Naive thymus-derived CD4-positive, alpha-beta T cell (primary cell): ENCODE measurements at places on chromosomes 2 and 18. TPM values are rescaled to one million over a fixed set of nuclear protein-coding genes. Genes with fewer than 3 reads are reported as not detected.
A peak's percentile ranks its signal among the peaks of the same experiment; 100 is the strongest.

DNA sequence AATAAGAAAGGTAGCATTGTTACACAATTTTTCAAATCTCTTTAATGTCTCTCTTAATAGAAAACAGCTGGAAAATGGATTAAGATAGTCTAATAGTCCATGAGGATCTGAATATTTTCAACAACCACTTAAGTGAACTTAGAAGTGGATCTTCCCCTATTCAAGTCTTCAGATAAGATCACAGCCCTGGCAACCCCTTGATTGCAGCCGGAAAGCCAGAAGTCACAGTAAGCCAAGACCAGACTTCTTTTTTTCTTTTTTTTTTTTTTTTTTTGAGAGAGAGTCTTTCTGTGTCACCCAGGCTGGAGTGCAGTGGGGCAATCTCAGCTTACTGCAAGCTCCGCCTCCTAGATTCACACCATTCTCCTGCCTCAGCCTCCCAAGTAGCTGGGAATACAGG is 18.6 kb upstream of the ZC3H15 start:
- H3K36me3 ChIP-seq, result no peaks in the 10 kb centered on the region
- DNase-seq, result no peak
- no peak overlapping the region for H3K4me3 ChIP-seq
- H3K27ac ChIP-seq, result no peak overlapping the region
- no peaks in the 10 kb centered on the region for H3K4me1 ChIP-seq
- H3K27me3 ChIP-seq, result no peaks in the 10 kb centered on the region

GRCh38 chr2:51781691-51782090 is 749.8 kb upstream of the NRXN1 start:
- no peaks in the 10 kb centered on the region for H3K36me3 ChIP-seq
- H3K4me1 ChIP-seq, result no peaks in the 10 kb centered on the region
- DNase-seq, result no peak
- no peak overlapping the region for H3K4me3 ChIP-seq

DNA sequence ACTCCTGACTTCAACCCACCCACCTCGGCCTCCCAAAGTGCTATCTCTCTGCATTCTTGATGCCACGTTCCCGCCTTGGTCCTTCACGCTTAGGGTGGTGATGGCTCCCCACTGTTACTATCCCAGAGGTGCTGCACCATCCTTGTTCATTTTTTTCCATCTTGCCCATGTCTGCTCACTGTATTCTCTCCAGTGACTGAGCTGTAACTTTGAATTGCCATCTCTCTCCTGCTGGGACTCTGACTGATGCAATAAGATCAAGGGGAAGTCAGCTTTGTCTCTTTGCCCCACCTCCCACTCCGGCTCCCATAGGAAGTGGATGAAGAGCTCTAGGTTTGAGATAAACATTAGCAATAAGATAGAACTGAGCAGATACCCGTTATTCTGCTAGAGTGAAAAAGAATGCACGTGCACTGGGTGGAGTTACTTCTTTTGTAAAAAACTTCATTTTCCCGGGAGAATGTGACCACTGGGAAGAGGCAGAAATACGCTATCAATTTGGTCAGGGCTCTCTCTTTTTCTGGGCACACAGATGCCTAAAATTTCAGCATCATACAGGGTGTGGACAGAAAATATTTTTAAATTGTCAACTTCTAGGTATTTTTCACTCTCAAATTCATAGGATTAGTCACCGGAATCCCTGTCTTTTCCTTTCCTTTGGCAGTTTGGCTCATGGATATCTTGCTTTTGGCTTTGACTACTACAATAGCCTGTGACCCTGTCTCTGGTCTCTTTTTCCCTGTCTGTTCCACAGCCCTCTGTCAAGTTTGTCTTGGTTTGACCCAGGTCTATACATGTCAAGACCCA is 105.4 kb downstream of the POLR1A start:
- H3K27ac ChIP-seq, result no peak overlapping the region
- no peaks in the 10 kb centered on the region for H3K27me3 ChIP-seq
- H3K4me1 ChIP-seq, result peaks cover 44% of the 10 kb centered on the region

DNA sequence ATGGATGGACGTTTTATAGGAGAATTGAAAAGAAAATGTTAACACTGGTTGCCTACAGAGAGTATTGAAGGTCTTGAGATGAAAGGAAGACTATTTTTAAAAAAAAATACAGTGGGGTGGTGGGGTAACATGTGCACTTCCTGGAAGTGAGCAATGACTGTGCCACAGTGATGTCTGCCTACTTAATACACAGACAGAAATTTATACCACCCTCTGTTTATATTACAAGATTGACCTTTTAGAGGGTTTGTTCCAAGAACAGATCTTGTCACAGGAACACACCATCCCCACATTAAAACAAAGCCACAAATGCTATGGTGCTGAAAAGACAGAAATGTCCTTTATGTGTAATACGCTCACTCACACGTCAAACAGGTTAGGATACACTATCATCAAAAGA is 87.6 kb downstream of the THADA start:
- H3K27me3 ChIP-seq, result no peaks in the 10 kb centered on the region
- no peaks in the 10 kb centered on the region for H3K36me3 ChIP-seq
- no peak for DNase-seq

- no peak overlapping the region for H3K4me3 ChIP-seq
- no peaks in the 10 kb centered on the region for H3K36me3 ChIP-seq
- no peak overlapping the region for H3K27ac ChIP-seq
- no peak for DNase-seq
- no peaks in the 10 kb centered on the region for H3K4me1 ChIP-seq
These were observed 374.6 kb upstream of the LYPD1 start for GRCh38 chr2:133044556-133044955.

DNA sequence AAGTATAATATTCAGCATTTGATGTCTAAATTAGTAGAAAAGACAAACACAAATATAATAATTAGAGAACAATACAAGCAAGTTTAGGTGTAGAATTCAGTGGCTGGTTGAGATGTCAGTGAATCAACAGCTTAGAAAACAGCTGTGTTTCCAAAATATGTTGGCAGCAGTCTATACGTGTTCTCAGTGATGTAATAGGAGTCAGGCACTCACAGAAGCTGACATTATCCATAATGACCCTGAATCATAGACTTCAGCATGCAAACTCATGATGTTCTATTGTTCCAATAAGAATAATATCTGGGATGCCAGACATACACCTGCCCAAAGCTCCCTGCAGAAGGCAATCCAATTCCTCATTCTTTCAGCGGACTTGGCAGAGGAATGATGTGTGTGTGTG is 164.7 kb downstream of the SLC8A1 start:
- no peak overlapping the region for H3K27ac ChIP-seq
- H3K4me3 ChIP-seq, result no peak overlapping the region
- no peak for DNase-seq
- H3K4me1 ChIP-seq, result no peaks in the 10 kb centered on the region
- H3K36me3 ChIP-seq, result no peaks in the 10 kb centered on the region
- no peaks in the 10 kb centered on the region for H3K27me3 ChIP-seq

DNA sequence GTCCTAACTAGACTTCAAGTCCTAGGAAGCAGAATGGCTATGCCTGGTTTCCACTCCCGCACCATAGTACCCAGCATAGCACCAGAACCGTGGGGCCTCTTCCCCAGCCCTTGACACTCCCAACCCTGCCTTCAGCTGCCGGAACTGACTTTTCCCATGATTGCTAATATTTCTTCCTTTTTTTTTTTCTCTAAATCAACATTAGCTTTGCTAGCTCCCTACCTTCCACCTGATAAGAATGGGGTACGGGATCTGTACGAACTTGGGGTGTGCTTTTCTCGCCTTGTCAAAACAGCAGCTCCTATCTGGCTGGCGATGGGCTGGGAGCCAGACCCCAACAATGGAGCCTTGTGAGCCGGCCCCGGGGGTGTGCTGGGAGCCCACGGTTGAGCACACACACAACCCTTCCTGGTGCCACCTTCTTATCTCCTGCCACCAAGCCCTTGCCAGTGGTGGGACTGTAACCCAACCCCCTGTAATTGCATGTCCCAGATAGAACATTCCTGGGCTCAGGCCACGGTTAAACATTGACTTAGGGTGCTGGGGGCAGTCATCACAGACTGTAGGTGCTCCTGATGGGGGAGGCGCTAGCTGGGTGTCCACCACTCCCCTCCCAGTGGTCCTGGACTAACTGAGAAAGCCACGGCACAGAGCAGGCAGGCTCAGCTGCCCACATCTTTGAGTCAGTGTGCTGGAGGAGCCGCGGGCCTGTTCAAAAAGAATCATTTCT is 213.0 kb upstream of the HAAO start:
- no peaks in the 10 kb centered on the region for H3K27me3 ChIP-seq
- H3K27ac ChIP-seq, result no peak overlapping the region
- no peak for DNase-seq
- no peaks in the 10 kb centered on the region for H3K36me3 ChIP-seq
- H3K4me1 ChIP-seq, result peaks cover 2% of the 10 kb centered on the region
- no peak overlapping the region for H3K4me3 ChIP-seq

DNA sequence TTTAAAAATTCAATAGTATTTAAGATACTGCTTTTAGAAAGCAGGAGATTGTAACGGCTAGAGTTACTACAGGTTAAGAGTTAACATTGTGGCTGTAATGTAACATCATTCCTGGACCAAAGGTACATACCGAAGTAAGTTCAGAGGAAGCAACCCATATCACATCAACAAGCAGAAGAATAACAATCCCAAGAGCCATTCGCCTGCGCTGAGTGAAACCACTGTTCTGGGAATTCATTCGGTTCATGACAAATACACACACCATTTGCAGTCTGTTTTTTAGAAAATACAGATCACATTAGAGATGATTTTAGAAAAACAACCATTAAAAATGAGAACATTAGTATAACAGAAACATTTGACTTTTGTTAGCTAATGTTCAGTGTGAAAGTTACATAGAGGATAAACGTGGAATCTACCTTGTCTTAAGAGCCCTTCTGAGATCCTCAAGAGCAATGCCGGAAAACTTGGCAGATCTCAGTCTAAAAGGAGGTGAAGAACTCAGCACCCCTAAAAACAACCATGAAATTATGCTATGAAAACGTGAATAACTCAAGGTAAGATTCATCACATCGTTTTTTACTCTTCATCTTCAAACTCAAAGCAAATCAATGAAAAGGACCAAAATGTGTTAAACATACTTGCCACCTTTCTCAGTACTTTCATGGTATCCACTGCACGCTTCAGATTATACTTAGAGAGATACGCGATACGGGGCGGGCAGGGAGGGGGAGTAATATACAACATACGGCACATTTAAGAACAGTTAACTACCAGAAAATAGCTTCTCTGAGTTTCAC is 1.2 kb downstream of the SLC35F5 start:
- H3K4me3 ChIP-seq, result peak overlapping the region; percentile 79
- no peaks in the 10 kb centered on the region for H3K27me3 ChIP-seq
- DNase-seq, result no peak
- peaks cover 8% of the 10 kb centered on the region for H3K4me1 ChIP-seq
- no peaks in the 10 kb centered on the region for H3K36me3 ChIP-seq

GRCh38 chr2:63872571-63873328 is 31.1 kb downstream of the UGP2 start:
- no peak for DNase-seq
- no peaks in the 10 kb centered on the region for H3K36me3 ChIP-seq
- no peaks in the 10 kb centered on the region for H3K4me1 ChIP-seq
- H3K27ac ChIP-seq, result no peak overlapping the region

DNA sequence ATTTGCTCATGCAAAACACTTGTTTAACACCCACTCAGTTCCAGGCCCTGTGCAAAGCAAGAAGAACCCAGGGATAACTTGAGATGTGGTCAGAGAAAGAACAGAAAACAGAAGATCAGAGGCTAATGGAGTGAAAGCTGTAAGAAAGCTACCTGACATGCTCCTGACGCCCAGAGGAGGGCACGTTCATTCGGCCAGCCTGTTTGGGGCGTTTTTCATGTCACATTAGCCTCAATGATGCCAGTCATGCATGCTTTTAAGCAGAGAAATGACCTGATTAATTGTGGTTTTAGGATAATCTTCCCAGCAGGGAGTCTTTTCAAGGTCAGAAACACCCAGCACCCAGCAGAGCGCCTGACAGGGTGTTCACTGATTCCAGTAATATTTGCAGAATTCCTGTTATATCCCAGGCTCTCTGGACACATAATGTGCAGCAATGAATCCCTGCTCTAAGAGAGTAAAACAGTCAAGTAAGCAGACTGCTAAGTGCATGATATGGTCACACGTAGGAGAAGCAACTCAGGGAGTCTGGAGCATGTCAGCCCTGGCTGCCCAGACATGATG is 320.0 kb downstream of the LRATD1 start:
- no peak overlapping the region for H3K4me3 ChIP-seq
- no peaks in the 10 kb centered on the region for H3K4me1 ChIP-seq
- DNase-seq, result no peak
- peaks cover 3% of the 10 kb centered on the region for H3K27me3 ChIP-seq

DNA sequence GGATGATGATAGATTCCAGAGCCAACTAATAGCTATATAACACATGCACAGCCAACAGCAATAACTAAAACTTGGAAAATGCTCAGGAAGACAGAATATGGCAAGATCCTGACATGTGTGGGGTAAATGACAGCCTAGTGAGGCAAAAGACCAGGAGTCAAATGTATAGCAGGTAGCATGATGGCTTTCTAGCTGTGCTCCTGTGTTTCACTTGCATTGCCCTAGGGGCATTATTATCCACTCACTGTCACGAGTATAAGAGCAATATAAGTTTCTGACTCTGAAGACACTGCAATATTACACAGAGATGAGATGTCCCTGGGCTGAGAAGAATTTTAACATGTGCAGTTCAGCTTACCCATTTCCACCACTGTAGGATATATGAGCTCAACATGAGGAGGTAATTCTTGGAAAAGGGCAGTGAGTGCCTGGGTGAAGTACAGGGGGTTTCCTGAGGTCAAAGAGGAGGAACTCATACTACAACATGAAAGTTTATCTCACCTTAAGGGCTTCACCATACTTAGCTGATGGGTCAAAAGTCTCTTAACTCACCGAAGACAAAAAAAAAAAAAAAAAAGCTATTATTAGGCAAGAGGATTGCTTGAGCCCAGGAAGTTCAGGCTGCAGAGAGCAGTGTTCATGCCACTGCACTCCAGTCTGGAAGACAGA is 1385.6 kb upstream of the SLC39A10 start:
- DNase-seq, result no peak
- H3K27ac ChIP-seq, result no peak overlapping the region
- no peaks in the 10 kb centered on the region for H3K36me3 ChIP-seq
- H3K4me1 ChIP-seq, result no peaks in the 10 kb centered on the region

DNA sequence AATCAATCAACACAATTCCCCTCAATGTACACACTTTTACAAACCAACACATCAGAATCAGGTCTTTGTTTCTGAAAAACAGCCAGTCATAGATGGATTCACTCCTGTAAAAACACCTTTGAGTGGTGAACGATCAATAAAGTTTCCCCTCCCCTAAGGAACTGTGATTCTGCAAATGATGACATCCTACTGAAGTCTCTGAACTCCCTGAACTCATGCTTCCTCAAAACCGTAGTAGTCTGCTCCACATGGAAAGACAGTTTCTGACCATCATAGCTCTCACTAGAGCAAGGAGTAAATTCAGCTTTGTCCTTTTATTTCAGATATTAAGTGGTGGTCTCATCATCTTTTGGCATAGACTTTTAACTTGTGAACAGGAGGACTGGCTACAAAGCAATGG is 43.5 kb upstream of the ACTR3 start:
- H3K4me3 ChIP-seq, result no peak overlapping the region
- no peak for DNase-seq
- no peaks in the 10 kb centered on the region for H3K36me3 ChIP-seq
- H3K27ac ChIP-seq, result no peak overlapping the region
- H3K27me3 ChIP-seq, result no peaks in the 10 kb centered on the region

- no peaks in the 10 kb centered on the region for H3K36me3 ChIP-seq
- no peaks in the 10 kb centered on the region for H3K27me3 ChIP-seq
- H3K4me3 ChIP-seq, result no peak overlapping the region
- H3K4me1 ChIP-seq, result no peaks in the 10 kb centered on the region
These were observed 122.1 kb downstream of the EML6 start for GRCh38 chr2:54845514-54845913.

The IAH1 gene
- polyA plus RNA-seq, result 74.4 TPM

The IL37 gene
- not detected for polyA plus RNA-seq
